ENCODE measurements at places on chromosomes 5 and 9. TPM values are rescaled to one million over a fixed set of nuclear protein-coding genes. Genes with fewer than 3 reads are reported as not detected.

DNA sequence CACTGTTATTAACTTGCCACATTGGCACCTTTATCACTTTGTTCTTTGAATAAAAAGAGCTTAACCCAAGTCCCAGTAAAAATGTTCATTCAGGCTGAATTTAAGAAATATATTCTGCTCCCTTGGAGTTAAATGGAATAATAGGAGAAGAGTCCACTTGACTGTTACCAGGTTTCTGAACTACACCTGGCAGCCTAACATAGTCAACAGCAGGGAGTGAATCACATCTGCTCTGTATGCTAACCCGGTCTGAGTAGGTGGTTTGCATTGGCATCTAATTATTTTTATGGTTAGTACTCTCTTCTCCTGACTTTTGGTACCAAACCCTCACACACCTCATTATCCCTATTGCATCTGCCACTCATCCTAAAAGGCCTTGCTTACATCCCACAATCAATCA is 86.7 kb downstream of the STK32A start:
- DNase-seq = no peak

GRCh38 chr5:151886546-151887275 is 37.9 kb downstream of the GLRA1 start:
- no peak for DNase-seq

GRCh38 chr5:76717222-76718083 is 1.5 kb downstream of the F2R start:
- no peak for DNase-seq

DNA sequence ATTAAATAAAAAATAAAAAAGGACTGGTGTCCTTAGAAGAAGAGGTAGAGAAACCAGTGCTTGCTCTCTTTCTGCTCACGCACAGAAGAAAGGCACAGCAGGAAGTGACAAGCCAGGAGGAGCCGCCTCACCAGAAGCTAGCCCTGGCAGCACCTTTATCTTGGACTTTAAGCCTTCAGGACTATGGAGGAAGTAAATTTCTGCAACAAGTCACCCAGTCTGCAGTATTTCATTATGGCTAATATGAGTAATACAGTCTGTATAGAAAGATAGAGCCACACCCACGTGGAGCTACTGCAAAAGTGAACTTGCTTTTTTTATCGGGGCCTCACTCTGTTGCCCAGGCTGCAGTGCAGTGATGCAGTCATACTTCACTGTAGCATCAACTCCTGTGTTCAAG is 68.4 kb downstream of the PDZD2 start:
- DNase-seq = no peak

DNA sequence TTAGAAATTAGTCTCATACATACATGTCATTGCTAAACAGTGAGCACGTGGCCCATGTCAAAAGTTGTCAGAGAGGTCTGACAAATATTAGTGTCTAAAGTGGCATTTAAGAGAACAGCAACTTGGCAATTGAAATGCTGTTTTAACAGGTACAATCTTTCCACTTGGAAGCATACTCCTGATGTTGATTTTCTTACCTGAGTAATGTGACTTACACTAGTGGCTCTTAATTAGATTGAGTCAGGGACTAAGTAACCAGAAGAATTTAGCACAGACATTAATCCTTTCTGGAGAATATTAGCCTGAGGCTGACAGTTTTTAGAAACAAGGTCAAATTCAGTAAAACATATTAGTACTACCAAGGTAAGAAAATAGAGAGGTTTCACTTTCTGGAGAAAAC is 357.0 kb upstream of the ZNF608 start:
- no peak for DNase-seq

GRCh38 chr5:56037531-56038010 is 42.8 kb upstream of the IL6ST start:
- DNase-seq = no peak

- DNase-seq = no peak
These were observed at the start of gene FAM81B for GRCh38 chr5:95390812-95391492. Gene FAM81B, plus strand, starts transcription at chr5:95391366. Its CDS starts 24 bp downstream, at chr5:95391390.

GRCh38 chr5:17443333-17444130 is 54.5 kb upstream of the TAF11L2 start:
- DNase-seq = no peak

DNA sequence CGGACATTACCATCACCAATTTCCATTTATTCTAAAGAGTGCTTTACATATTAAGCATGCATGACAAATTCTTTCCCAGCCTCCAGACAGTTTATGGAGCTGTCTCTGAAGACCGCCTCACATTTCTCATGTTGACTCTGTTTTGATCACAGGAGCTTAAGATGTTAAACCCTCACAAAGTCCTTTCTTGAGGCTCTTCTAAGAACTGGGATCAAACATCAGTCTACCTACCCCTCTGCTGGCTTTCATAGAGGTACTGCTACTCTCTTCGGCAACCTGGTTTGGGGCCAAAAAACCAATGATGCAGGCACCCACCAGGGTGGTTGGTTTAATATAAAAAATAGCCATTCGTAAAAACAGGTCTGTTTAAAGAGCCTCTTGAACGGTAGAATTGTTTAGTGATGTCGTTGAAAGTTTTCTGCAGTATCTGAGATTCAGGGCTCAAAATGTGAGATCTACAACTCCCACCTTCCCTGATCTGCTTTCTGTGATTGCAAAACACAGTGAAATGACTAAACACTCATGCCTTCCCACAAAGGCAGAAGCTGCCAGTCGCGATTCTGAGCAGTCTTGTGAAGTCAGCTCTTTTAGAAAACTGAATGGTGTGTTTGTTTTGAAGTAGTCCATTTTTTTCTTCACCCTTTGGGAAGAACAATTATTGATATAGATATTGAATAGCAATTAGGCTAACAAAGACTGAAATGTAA is 3.5 kb downstream of the RXFP3 start:
- DNase-seq = no peak

- DNase-seq = no peak
These were observed at the start of gene PHF2 for GRCh38 chr9:93576258-93577077. Gene PHF2, plus strand, starts transcription at chr9:93576584. Its CDS starts 190 bp downstream, at chr9:93576774.

DNA sequence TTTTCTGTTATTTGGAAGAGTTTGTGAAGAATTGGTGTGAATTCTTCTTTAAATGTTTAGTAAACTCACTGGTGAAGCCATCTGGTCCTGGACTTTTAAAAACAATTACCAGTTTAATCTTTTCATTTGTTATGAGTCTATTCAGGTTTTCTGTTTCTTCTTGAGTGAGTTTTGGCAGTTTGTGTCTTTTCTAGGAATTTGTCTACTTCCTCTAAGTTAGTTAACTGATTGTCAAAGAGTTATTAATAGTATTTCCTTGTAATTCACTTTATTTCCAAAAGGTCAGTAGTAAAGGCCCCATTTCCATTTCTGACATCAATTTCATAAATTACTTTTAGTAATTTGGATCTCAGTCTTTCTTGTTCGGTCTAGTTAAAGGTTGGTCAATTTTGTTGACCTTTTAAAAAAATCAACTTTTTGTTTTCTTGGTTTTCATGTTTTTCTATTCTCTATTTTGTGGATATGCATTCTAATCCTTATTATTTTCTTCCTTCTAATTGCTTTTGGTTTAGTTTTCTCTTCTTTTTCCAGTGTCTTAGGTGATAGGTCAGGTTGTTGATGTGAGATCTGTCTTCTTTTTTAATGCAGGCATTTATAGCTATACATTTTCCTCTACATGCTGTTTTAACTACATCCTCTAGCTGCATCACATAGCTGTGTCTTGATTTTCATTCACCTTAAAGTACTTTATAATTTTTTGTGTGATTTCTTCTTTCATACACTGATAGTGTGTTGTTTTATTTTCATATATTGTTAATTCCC is 7.3 kb upstream of the SMIM3 start:
- no peak for DNase-seq

DNA sequence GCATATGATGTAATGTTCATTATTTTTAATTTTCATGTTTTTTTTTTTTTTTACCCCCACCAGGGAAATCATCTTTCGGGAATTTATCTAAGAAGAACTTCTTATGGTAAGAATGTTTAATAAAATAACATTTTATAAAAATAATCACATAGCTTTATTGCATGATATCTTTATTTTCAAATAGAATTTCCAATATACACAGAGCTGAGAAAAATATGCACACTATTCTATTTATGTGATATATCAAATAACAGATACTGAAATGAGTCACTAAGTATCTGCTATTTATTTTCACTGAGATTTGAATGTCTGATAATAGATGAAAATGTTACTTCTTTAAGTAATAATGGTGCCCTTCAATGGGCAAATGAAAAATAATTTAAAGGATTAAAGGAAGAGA is 1217.3 kb downstream of the MAT2B start:
- DNase-seq = no peak

DNA sequence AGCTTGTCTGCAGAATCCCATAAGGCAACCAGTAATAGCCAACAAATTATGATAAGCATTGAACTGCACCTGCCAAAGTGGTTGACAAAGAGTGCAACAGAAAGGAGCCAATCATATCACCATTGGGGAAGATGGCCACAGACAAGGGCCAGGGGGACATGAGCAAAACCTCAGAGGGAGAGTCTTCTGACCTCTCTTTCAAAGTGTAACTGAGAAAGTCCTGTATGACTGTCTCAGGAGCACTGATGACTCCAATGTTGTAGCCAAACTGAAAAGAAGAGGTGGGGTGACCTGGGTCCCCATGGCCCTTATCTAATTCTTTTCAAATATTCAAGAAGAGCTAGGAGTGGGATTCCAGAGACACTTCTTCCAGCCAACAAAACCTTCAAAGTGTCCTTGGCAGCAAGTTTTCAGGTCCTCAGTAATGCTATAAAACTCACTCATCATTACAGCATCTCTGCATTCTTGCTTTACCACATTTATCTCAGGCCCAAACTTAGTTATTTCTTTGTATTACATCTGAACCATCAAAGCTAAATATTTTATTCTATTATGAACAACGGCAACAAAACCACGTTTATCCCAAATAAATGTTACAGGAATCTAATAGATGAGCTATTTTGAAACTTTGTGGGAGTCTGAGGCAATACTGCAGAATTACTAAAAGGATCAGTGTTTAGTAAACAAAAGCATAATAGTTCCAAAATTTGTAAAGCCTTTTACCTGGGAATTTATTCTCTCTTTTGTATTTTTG is 24.4 kb downstream of the FBLL1 start:
- DNase-seq = no peak

- DNase-seq = no peak
These were observed 628 bp downstream of the HOMER1 start for GRCh38 chr5:79513308-79513703.

GRCh38 chr9:116516456-116516855 is 170.6 kb upstream of the TRIM32 start:
- no peak for DNase-seq

- no peak for DNase-seq
These were observed 15.9 kb upstream of the DMRT2 start for GRCh38 chr9:1034271-1034670.

DNA sequence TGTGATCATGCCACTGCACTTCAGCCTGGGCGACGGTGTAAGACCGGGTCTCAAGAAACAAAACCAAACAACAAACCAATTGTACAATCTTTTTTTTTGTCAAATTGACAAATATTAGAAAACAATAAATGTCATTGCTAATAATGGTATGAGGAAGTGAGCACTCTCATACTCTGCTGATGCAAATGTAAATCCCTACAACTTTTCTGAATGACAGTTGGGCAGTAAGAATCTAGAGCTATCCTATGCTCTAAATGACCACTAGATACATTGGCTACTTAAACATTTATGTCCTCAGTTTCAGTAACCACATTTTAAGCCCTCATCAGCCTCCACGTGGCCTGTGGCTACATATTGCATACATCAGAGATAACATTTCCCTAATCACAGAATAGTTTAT is 256.2 kb downstream of the FER start:
- DNase-seq = no peak

GRCh38 chr9:81585191-81585763 is 104.1 kb downstream of the TLE1 start:
- DNase-seq = no peak

DNA sequence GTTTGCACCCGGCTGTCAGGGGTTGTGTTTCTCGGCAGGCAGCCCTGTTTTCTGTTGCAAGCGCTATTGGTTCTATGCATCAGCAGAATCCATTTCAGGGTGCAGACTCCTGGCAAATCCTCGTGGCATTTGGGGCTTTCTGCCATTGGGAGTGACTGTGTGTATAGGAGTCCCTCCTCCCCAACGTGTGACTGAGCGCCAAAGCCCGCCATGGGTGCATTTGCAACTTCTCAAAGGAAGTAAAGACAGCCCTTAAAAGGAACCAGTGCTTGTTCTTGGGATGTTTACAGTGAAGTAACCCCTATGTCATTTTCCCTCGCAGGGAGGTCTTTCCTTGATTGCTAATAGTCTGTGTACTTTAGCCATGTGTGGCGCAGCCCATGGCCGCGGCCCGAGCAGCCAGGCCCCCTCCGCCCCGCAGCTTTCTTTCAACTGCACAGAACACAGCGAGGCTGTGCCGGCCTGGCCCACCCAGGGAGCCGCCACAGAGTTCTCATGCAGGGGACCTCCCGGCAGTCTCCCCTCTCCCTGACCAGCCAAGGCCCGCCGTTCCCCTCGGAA is 175.6 kb downstream of the HSD17B3 start:
- no peak for DNase-seq

DNA sequence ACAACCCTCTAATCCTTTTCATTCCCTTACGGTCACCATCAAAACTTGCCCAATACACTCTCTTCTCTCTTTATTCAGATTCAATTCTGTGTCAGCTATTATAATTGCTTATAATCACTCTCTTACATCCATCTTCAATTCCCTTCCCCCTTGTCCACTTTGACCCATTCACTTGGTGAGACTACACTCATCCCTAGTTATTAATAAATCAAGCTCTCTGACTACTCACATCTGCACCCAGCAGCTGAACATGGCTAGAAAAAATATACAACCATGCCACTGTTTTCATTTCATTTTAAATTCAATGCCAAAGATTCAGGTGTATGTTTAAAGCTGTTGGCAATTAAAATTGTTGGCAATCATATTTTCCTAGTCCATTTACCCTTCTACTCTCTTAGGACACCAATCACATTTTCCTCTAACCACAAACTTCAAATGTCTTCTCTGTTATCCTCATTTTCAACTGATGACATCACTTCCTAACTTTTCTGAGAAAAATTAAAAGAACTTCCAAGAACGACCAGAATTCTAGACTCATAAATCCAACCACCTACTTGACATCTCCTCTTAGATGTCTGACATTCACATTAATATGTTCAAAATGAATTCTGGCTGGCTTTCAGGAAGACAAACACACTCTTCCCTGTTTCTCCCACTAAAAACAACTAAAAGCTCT is 5.5 kb downstream of the C5orf15 start:
- DNase-seq = no peak

GRCh38 chr5:6585939-6586646 is 46.8 kb downstream of the NSUN2 start:
- DNase-seq = no peak

The ANKRD31 gene
- polyA plus RNA-seq = 0.73 TPM

The CDKN2B-AS1 gene
- not detected for polyA plus RNA-seq

The TXNDC8 gene
- not detected for polyA plus RNA-seq

The HK3 gene
- 0.71 TPM for polyA plus RNA-seq

The SLC6A18 gene
- polyA plus RNA-seq = not detected

The SLC36A3 gene
- not detected for polyA plus RNA-seq

The NACC2 gene
- polyA plus RNA-seq = 5.3 TPM

The ADGRV1 gene
- polyA plus RNA-seq = 10.4 TPM

The IL33 gene
- 6.7 TPM for polyA plus RNA-seq

The HRCT1 gene
- 0.21 TPM for polyA plus RNA-seq

Data from left renal pelvis (tissue), 4 donors.